ENCODE measurements at places on chromosomes 13 and 19.

DNA sequence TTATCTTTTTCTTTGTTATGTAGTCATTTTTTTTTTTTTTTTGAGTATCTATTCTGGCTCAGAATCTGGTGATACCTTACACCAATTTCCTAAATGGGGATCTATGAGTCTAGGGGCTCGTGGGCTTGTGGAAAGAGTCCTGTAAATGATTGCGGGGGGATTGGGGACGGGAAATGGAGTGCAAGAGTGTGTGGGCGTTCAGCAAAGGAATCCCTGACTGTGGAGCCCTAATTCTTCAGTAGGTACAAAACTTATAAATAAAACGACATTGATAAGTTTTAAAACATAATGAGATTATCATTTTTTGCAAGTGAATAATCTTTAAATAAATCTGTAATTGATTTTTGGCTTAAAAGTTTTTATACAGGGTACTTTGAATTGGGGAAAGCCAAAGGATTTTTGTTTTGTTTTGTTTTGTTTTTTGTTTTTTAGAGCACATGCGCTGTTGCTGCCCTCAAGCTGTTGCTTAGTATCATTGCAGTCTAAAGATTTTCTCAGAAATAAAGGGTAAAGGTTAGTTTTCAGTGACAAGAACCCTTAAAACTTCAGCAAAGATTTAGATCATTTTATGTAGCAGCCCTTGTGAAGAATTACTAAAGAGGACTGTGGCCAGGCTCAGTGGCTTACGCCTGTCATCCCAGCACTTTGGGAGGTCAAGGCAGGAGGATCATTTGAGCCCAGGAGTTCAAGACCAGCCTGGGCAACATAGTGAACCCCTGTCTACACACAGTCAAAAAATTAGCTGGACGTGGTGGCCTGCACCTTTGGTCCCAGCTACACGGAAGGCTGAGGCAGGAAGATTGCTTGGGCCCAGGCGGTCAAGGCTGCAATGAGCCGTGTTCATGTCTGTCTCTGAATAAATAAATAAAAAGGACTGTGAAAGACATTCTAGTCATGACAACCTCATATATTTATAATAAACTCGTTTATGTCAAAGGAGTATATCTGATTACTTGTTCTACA is 1.7 kb downstream of the ERCC5 start:
- peak; percentile 55 for DNase-seq

DNA sequence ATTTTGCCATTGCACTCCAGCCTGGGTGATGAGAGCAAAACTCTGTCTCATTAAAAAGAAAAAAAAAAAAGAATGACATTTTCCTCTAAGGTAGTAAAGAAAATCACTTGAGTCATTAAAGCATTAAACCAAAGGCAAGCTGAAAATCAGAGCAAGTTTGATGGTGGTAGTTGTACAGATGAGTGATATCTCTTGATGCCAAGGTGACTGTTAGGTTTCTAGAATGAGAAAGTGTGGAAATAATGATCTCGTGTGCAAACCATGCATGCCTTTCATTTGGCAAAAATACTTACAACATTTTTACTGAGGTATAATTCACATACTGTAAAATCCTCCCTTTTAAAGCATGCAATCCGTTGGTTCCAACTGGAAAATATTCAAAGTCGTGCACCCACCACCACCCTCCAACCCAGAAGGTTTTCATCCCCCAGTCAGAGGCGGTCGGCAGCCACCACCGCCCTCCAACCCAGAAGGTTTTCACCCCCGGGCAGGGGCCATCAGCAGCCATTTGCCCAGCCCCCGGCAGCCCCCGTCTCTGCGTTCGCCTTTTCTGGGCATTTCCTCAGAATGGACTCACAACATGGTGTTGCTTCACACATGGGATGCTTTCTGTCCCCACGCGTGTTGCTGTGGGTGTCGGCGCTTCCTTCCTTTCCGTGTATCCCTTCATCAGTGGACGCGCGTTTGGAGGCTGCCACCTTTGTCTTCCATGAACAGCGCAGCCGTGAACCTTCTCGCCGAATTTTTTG is 90.2 kb downstream of the ATP11A start:
- no peak for DNase-seq

DNA sequence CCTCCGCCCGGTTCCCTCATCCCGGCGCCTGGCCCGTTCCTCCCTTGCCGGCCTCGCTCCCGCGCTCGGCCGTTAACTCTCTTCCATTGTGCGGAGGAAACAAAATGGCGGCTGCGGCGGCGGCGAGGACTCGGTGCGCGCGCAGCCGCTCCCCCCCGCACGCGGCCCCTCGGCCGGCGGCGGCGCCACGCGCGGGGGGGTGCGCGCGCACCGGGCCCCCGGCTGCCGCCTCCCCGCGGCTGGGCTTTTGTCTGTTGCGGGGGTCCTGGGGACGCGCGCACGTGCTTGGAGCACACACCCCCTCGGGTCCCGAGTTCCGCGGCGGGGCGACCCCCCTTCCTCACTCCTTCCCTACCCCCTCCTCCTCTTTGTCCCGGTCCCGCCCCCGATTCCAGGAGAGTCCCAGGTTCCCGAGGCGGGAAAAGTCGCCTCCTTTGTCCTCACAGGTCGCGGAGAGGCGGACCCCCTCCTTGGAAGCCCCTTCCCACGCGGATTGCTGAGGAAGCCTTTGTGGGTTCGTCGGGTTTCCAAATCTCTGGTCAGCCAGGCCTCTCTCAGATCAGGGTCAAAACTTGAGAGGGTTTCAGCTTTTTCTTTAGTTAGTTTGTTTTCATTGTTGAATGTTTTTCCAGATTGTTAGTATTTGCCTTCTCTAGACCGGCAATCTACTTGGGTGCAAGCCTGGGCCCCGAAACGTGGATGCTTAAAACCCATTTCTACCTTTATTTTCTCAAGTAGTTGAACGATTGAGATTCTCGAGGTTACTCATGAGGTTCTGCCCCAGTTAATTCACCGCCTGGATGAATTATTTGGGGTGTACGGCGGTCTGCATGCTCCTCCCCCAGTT is 687 bp downstream of the ILF3 start:
- DNase-seq = peak; percentile 58

DNA sequence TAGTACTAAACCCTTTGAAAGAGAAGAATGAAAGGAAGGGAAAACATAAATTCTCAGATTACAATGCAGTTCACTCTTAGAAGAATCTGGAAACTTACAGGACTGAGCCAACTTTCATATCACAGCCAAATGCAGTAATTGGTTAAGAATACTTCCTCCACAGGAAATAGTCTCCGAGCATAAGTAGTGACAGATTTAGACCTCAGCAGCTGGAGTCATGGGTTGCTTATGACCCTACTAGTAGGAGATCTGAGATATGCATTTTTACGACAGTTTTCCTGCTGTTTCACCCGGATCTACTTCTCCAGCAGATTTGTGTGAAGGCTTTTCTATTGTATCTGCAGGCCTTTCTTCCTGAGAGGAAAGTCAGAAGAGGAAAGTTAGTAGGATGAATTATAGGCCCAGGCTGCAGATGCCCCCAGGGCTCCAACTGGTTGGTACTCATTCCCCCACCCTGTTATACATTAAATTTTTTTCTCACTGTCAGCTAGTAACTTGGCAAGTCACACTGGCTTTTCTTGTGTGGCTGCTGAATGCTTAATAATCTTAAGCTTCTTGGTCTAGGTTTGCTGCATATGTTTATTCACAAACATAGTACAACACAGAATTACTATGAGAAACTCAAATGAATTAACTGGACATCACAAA is 1241.5 kb upstream of the MIR17HG start:
- DNase-seq = no peak

DNA sequence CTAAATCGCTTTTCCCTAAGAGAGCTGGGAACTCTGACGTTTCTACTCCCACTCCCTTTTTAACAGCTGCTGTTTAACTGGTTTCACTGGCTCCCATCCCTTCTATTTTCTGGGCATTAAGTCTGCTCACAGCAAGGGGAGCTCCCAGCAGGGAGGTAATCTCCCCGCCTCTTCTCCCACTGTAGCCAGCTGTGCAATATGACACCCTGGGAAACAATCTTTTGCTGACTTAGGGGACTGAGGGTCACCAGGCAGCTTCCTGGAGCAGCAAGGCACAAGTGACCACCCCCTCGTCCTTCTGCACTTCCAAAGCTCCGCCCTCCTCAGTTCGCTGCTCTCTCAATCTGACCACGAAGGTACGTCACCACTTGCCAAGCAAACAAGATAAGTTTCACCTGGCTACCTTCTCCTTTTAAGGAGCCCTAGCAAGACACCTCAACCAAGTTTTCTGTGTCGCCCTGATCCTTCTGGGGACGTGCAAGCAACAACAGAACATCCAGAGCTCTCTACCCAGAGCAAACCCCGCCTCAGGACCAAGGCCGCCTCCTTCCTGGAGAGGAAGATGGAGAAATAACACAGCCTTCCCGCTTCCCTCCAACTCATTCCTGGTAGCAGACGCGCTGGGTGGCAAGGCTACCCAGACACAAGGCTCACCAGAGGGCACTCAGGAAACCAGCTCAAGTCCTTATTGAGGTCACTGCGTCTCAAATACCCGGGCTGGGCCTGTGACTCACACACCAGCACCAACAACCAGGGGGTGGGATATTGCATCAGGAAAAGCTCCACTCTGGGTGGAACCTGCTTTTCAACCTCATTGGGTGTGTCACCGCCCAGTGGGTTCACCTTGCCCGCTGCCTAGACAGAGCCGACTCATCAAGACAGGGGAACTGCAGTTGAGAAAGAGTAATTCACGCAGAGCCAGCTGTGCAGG is 92.4 kb downstream of the STK24 start:
- peak; percentile 99 for DNase-seq

DNA sequence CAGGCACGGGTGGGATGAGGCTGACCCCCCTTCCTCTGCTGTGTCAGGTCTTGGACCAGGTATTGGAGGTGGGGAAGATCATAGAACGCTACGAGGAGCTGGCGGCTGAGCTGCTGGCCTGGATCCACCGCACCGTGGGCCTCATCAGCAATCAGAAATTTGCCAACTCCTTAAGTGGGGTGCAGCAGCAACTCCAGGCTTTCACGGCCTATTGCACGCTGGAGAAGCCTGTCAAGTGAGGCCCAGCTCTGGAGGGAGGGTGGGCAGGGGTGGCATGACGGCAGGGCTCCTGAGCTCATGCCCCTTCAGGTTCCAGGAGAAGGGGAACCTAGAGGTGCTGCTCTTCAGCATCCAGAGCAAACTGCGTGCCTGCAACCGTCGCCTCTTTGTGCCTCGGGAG is 35.3 kb downstream of the SPTBN4 start:
- no peak for DNase-seq
